ENCODE measurements at places on chromosomes 1 and 21.

GRCh38 chr1:150142083-150142482 lies 7.6 kb upstream of the PLEKHO1 start:
- DNase-seq: no peak

DNA sequence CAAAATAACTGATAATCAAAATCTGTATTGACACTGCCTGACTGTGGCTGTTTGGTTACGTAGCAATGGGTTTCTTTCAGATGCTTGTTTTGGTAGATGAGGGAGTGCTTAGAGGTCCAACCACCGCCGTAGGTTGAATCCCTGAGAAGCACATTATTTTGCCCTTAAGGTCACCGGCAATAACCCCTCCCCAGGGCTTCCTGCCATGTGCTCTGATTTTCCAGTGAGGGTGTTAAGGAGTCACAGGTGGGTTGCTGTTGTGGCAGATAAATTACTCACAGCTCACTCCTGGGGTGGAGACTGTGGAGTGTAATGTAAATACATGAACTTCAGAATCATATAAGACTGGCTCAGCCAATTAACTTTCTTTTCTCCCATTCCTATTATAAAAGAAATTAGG lies 81.5 kb upstream of the ZP4 start:
- DNase-seq: no peak

GRCh38 chr1:53678507-53678906 lies 60.5 kb downstream of the GLIS1 start:
- DNase-seq: no peak

DNA sequence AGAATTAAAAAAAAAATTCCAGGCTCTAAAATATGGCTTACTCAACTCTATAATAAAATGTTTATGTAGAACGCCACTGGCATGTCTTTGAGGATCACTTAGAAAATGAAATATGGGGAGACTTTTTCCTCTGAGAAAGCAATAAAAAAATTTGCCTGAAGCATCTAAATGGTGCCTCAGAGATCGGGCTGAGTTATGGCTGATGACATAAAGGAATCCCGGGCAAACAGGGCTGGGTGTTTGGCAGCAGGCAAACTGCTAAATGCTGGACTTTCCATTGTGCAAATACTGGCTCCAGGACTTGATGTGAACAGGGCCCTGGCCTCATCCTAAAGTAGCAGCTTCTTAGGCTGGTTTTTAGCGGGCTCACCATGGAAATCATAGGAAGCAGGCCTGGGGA lies 44.5 kb upstream of the C1orf87 start:
- DNase-seq: no peak

- DNase-seq: no peak
These were observed 7.6 kb downstream of the ARHGEF10L start for GRCh38 chr1:17546946-17547670.

DNA sequence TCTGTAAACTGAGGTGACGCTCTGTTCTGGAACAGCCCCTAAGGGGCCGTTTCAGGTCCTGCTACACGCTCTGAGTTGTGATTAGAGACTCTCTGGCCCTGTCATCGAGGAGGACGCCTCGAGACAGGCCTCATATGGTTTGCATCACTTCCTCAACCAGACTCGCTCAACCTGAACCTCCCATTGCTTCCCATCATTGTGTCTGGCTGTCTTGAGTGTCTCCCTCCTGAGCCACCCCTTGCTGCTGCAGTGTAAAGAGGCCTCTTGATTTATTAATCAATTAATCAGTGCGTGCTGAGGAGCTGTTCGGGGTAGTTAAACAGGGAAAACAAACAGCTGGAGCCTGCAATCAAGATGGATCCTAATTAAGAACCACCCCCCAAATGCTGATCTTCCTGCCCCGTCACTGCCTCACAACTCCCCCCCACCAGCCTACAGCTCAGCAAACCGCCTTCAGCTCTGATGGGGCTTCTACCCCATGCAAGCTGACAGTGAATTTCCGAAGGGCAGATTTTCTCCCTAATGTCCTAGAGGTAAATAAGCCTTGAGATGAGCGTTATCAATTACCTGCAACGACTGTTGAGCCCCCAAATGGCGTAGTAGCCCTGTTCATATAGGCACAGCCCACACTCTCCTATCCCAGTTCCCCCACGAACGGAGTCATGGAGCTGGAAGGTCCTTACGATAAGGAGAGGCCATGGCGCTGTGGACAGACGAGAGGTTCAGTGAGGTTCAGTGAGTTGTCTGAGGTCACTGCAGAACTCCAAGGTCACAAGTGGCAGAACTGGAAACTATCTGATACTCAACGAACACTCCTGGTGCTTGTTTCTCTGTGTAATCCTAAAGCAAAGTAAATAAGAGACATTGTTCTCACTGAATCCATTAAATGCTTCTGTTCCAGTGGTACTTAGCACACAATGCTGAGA lies 210.6 kb downstream of the KIF26B start:
- DNase-seq: no peak

GRCh38 chr1:87867626-87868025 lies 538.9 kb downstream of the LMO4 start:
- DNase-seq: no peak

GRCh38 chr21:14685568-14685967 lies 139.5 kb upstream of the SAMSN1 start:
- DNase-seq: no peak

GRCh38 chr21:32437729-32438128 lies 25.2 kb downstream of the EVA1C start:
- DNase-seq: no peak

GRCh38 chr1:41357451-41358101 lies 3.7 kb upstream of the FOXO6 start:
- DNase-seq: no peak

- DNase-seq: no peak
These were observed 28.8 kb downstream of the TAF5L start for GRCh38 chr1:229596925-229597699.

GRCh38 chr1:167095368-167095767 lies 1.5 kb downstream of the STYXL2 start:
- DNase-seq: no peak

DNA sequence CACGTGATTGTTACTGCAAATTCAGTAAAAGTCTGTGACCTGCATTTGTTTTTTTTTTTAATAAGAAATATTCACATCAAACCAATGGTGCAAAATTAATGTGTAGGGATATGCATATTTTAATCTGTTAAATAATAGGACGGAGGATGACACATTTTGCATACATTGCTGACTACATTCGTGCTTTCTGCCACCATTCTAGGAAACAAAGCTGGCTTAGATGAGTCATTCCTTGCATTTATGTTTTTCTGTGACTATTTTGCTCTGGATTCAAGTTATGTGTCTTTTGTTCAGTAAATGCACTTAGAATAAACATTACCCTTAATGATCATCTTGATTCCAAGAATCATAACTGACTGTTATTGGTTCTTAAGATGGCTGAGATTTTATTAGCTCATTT lies 23.9 kb upstream of the CYYR1 start:
- no peak for DNase-seq

Measured in cortex of kidney (tissue), 1 donor.